ENCODE measurements at places on chromosomes 11 and 22.

GRCh38 chr22:38264322-38264843, 8.4 kb downstream of the TMEM184B start:
- no peak for DNase-seq

DNA sequence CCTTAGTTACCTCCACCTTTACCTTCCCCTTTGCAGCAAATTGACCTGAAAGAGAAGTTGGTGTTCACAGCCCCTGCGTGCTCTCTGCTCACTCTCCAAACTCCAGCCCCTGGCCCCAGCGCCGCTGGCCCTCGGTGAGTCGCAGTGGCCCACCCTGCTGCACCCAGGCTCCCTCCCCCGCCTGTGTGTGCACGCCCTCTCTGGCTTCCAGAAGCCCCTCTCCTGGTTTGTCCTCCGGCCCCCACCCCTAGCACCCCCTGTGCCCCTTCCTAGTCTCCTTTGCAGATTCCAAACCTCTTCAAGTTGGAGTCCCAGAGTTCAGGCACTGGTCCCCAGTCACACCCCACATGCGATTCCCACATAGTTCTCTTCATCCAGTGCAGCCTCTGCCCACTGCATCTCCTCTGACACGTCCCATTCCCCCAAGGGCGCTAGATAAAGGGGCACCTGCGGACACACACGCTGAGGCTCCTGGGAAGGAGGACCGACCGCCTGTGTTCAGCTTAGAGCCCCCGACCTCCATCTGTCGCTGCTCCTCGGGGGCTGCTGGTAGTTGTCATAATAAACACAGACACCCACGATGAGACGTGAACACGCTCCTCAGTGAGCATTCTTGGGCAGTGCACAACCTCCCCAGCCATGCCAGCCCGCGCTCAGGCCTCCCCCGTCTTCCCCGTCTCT, 1.5 kb upstream of the PHRF1 start:
- DNase-seq: no peak

DNA sequence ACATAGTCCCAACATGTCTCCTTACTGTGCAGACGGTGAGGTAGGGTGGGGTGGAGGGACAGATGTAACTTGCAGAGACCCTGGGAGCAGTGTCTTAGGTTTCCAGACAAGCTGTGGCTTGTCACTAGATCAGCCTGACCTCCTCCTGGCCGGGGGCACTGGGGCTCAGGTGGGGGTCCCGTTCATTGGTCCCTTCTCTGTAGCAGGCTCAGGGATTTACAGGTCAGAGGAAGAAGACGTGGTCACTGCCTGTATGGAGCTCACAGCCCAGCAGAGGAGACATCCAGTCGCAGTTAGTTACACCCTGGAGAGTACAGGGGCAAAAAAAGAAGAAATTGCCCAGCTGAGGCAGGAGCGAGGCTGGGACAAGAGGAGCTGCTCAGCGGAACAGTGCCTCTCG, 22.0 kb upstream of the TUB start:
- no peak for DNase-seq

GRCh38 chr11:124894606-124895430, 2.8 kb downstream of the ROBO4 start:
- DNase-seq: no peak

- DNase-seq: no peak
Observed at GRCh38 chr11:22349491-22349890, 11.3 kb downstream of the SLC17A6 start.

Data from right kidney (tissue), 9 donors.